Immature natural killer cell (primary cell): ENCODE measurements at places on chromosomes 2 and 18. TPM values are rescaled to one million over a fixed set of nuclear protein-coding genes. Genes with fewer than 3 reads are reported as not detected.
A peak's percentile ranks its signal among the peaks of the same experiment; 100 is the strongest.

- no peak for DNase-seq
These were observed 95.8 kb upstream of the GPC1 start for GRCh38 chr2:240339411-240340360.

GRCh38 chr2:199743415-199744120 lies 107.4 kb downstream of the FTCDNL1 start:
- DNase-seq, result no peak

- DNase-seq, result no peak
These were observed 123.5 kb downstream of the ATAD2B start for GRCh38 chr2:23803264-23803964.

DNA sequence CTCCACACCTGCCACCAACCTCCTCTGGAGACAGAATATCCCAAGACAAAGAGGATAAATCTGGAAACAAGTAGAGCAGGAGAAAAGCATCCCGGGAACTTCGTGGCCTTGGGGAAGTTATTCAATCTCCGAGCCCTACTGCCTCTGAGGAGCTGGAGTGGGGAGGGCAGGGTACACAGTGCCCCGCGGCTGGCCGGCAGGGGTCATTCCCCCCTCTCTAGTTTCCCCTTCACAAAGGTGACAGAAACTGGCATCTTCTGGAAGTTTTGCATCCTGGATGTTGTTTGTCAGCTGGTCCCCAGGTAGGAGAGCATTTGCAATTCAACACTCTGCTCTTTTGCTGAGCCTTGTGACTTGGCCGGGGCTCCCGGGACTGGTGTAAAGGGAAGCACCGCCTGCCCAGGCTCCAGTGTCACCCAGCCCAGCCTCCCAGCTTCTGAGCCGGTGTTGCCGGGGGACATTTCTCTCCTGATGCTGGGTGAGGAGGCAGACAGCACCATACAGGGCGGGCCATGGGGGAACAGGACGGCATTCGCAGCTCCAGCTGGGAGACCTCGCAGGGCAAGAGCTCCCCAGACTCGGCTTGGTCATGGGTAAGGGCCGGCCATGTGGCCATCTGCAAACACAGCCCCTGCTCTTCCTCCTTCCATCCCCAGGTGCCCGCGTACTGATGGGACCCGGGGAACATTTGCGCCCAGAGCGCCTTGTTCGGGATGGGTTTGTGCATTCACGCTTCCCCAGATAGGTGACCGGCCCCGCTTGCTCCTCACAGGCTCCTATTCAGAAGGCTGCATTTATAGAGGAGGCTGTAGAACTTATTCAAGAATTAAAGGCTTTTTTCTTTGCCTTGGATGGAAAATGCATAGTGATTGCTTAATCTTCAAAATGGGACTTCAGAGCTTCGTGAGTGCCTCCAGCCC lies 7.4 kb upstream of the NTSR2 start:
- no peak for DNase-seq

DNA sequence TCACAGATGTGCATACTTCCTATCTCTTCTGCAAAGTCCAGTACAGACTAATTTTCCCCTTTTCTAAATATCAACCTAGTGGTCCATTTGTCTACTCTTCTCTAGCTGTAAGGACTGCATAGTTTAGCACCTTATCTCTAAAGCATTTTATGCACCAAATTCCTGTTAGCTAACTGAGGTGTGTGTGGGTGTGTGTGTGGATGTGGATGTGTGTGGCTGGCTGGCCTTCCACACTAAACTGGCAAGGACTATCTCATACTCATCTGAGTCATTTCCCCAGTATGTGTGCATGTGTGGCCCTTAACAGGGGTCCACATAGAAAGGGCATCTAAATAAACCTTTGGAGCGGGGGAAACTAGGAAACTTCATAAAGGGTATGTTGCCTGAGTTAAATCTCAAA lies 139.6 kb downstream of the TTC32 start:
- DNase-seq, result no peak

DNA sequence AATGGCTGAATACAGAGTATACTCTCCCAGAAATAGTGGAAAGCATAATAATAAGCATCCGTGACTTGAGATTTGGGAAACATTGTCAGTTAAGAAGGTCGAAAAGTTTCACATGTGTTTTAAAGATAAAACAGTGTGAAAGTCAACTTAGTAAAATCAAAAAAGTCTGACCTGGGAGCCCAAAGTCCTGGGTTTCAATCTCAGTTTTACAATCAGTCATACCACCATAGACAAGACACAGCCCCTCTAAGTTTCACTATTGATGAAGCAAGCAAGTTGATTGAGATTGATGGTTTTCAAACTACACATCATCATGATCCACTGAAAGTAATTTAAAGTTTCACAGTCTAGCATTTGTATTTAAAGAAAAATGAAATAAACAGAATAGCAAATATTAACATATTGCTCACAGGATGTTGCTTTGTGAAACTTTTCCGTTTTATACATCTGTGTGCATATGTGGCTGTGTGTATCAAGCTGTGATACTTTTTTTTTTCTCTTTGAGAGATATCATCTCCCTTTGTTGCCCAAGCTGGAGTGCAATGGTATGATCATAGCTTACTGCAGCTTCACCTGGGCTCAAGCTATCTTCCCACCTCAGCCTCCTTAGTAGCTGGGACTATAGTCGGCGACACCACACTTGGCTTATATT lies 71.1 kb downstream of the PIK3C3 start:
- no peak for DNase-seq

- DNase-seq, result peak; percentile 78
These were observed 98.0 kb downstream of the TRABD2A start for GRCh38 chr2:84782717-84783442.

Gene ABCG8
- not detected for polyA plus RNA-seq

GRCh38 chr2:13481201-13481600 lies 764.5 kb downstream of the TRIB2 start:
- no peak for DNase-seq
